ENCODE measurements at places on chromosomes 2 and 18.
A peak's percentile ranks its signal among the peaks of the same experiment; 100 is the strongest.

GRCh38 chr2:150742094-150742493 is 254.6 kb upstream of the RND3 start:
- DNase-seq: peak; percentile 37

GRCh38 chr2:240336820-240337427 is 98.5 kb upstream of the GPC1 start:
- no peak for DNase-seq

DNA sequence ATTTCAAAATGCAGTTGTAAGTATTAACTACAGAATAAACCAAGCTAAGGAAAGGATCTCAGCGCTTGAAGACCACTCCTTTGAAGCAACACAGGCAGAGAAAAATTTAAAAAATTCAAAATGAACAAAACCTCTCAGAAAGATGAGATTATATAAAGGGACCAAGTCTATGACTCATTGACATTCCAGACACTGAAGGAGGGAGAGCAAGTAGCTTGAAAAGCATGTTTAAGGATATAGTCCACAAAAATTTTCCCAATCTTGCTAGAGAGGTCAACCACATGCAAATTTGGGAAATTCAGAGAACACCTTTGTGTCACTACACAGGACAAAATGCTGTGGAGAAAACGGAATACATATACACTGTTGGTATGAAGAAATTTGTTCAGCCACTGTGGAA is 112.6 kb upstream of the MC4R start:
- DNase-seq: no peak

DNA sequence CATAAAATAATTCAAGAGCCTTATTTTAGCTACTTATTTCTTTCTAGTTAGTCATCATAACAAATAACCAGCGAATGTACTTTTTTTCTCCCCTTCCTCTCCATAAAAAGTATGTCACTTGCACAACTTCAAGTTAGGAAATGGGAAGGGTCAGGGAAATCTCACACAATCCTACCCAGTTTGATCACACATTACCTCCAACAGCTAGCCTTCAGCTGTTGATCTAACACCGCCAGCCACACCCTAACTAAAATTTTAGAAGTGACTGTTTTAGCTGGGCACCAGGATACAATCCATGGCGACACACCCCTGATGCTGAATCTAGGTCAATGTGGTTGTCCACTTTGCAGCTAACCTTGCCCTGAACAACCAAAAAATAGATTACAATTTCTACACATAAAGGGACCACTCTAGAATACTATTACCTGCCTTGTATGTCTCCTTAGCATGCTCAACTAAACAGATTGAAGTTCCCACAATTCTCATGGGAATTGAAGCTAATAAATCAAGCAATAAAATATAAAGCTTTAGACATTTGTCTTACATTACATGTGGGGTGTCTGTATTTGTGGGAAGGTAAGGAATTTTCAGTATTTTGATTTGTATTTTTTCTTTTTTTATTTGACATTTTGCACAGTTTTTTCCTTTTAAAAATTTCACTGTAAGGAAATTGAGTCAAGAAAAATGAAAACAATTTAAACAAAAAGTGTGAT is 7.3 kb upstream of the COL3A1 start:
- no peak for DNase-seq

DNA sequence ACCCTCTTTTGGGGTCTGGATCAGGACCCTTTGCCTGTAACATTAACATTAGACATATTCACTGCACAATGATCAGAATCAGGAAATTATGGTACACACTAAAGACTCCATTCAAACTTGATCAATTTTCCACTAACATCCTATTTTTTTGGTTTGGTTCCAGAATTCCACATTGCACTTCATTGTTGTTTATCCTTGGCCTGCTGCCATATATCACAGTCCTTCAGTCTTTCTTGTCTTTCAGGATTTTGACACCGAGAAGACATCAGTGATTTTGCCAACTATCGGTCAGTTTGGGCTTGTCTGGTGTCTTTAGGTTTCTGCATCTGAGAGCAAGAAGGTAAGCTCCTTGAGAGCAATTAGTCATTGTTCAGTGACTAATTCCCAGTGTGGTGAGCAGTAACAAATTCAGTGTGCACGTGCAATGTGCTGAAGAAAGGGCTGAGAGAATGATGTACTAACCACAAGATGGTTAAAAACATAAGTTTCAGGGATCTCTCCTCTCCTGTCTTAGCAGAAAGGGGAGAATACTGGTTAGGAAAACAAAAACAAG is 23.5 kb downstream of the MARCHF4 start:
- no peak for DNase-seq

DNA sequence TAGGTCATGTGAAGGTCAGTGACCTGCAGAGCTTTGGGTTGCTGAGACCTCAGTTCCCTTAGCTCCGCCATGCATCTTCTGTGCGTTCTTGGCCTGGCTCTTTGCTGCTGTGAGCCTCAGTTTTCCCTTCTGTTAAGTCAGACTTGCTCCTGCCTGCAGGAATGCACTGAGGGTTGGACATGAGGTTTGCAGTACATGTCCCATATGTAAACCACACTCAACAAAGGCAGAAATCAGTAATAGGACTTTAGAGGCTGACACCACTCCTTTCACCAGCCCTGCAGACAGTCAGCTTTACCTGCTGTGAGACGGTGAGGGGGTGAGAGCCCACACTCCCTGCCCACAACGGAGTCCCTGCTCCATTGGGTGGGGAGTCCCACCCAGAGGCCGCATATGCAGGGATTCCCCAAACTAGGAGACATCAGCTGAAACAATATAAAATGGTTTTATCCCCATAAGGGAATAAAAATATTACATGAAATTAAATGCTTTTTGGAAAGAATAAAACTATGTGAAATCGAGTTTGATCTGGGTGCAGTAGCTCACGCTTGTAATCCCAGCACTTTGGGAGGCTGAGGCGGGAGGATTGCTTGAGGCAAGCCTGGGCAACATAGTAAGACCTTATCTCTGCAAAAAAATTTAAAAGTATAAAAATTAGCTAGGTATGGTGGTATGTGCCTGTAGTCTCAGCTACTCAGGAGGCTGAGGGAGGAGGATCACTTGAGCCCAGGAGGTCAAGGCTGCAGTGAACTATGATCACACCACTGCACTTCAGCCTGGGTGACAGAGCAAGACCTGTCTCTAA is 55.1 kb downstream of the MYO7B start:
- DNase-seq: no peak

GRCh38 chr2:34997779-34998178 is 1357.8 kb upstream of the CRIM1 start:
- DNase-seq: peak; percentile 73

DNA sequence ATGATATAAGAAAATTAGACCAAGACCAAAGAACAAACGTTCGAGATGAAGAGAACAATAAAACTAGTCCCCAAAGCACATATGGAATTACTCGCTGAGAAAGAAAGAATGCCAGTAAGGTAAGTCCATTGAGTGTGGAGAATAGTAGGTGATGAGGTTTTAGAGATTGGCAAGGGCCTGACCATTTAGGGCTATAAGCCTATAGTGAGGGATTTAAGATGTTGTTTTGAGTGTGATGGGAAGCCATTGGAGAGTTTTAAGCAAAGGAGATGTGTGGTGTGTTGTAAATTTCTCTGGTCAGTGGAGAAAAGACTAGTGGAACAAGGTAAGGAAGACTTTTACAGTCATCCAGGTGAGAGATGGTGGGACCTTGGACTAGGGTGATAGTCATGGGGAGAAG is 151.1 kb downstream of the MCFD2 start:
- DNase-seq: no peak

- no peak for DNase-seq
These were observed 39.2 kb downstream of the IL1R2 start for GRCh38 chr2:102030855-102031527.

- no peak for DNase-seq
These were observed 290.5 kb upstream of the REV1 start for GRCh38 chr2:99780276-99780675.

- peak; percentile 35 for DNase-seq
These were observed 270.8 kb downstream of the NYAP2 start for GRCh38 chr2:225670111-225670974.

GRCh38 chr2:143070704-143071103 is 58.5 kb upstream of the ARHGAP15 start:
- DNase-seq: no peak
